ENCODE measurements at places on chromosomes 1 and 21.

- no peak for DNase-seq
Observed at GRCh38 chr1:53554592-53555305, 95.5 kb downstream of the DMRTB1 start.

DNA sequence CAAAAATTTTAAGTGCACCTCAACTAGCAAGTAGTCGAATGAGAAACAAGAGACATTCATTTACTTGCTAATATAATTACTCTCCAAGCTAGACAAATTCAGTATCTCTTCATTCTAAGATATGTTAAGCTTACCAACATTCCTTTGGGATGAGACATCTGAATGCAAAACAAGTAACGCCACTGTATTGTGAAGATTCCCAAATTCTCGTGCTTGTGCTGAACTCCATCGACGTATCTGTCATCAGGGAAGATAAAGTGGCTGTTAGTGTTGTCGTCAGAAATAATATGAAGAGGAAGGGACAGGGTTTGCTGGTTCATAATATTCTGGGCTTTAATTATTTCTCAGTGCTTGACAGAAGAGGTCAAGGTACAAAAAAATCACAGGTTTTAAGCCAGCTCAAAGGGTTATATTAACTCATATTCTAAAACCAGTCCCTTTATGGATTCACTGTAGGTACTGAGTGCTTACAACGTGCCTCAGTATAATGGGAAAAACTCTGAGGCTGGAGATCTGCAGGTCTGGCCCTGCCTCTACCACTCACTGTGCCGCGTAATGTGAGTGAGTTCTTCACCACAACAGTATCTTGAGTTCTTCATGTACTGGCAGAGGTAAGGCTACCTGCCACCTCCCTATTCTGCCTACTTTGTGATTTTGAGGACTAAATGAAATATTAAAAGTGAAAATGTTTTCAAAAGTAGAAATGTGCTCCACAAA is 42.0 kb downstream of the PCSK9 start:
- DNase-seq: no peak

DNA sequence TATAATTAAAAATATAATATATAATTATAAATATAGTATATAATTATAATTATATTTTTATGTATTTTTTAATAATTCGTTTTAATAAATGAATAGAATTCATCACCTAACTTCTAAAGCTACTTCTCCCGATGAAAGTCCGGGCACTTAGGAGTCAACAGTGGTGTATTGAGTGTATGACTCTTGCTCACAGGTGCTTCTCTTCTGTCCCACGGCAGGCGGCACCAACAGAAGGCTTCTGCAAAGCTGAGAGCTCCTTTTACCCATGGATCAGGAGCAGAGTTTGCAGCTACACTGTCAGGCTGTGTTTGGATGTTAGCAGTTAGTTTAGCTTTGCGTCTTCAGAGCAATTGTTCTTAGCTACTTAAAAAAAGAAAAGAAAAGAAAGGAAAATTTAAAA is 122.4 kb downstream of the LIPI start:
- DNase-seq: no peak

- no peak for DNase-seq
Observed at GRCh38 chr1:228814176-228814575, 78.9 kb downstream of the RHOU start.

DNA sequence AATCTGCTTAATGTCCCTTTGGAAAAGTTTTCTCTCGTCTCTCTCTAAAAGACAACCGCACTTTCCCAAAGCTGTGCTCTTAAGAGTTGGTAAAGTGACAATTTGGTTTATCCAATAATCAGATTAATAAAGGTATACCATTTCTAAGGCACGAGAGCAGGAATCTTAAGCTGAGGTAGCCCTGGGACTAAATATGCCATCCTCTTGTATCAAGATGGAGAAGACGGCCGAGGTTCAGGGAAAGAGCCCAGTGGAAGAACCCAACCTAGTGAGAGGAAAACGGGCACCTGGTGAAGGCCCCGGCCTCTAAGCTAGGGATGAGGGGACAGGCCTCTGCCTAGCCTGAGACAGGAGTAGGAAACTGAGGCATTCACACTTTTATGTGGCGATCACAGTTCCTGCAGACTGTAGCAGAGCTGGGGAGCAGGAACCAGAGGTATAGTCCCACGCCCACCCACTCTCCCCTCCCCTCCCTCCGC is 334 bp upstream of the SARS1 start:
- no peak for DNase-seq

DNA sequence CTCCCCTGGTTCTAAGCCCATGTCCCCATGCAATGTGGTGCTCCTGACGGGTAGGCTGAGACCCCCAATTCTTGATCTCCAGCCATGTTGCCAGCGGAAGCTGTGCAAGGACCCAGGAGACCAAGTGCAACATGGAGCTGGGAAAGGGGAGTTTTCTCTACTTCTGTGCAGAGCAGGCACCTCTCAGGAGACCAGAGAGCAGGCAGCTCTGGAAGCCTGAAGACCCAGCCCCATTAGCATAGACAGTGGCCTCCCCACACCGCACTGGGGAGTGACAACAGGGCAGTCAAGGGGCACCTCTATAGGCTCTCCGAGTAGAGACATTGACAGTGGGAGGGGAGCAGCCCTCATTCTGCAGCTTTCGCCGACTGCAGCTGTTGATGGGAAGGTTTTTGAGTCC is 410.2 kb downstream of the MATN1 start:
- no peak for DNase-seq

GRCh38 chr1:115133440-115133839 is 44.1 kb upstream of the TSPAN2 start:
- no peak for DNase-seq

- no peak for DNase-seq
Observed at GRCh38 chr1:108050911-108051629, 86.1 kb upstream of the VAV3 start.

- no peak for DNase-seq
Observed at GRCh38 chr1:230823931-230824381, 44.4 kb downstream of the C1orf198 start.

GRCh38 chr1:6584126-6585080 is 4.6 kb downstream of the ZBTB48 start:
- DNase-seq: no peak

DNA sequence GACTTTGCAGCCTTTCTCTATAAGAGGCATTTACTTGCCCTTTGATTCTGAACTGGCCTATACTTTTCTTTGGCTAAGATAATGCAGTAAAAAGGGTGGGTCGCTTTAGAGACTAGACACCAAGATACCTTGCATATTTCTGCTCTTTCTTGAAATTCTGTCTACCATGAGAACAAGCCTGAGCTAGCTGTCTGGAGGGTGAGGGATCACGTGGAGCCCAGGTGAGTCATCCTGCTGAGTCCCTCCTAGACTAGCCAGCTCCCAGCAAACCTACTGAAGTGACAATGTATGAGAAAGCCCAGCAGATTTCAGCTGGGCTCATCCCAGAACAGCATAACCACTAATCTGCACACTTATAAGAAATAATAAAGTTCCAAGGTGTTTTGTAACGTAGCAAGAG is 408.0 kb upstream of the KAZN start:
- DNase-seq: no peak

- no peak for DNase-seq
Observed at GRCh38 chr21:43968410-43969114, 43.5 kb upstream of the TRAPPC10 start.

DNA sequence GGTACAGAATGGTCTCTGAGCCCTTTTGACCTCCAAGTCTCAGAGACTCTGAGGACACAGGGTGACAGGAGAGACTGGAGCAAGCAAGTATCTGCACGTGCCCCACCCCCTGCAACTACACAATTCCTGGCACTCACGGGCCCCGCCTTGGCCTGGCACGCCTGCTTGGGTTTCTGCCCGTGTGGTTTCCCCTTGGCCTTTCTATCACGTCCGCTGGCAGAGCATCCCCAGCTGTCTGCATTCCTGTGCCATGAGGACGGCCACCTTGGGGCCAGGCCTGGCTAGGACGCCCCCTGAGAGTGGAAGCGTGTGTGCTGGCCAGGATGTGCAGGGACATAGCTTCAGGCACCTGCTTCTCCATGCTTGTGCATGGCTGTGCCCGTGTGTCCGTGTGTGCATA is 14.3 kb upstream of the EDN2 start:
- DNase-seq: no peak

- no peak for DNase-seq
Observed at GRCh38 chr1:216111842-216112241, 311.4 kb downstream of the USH2A start.

DNA sequence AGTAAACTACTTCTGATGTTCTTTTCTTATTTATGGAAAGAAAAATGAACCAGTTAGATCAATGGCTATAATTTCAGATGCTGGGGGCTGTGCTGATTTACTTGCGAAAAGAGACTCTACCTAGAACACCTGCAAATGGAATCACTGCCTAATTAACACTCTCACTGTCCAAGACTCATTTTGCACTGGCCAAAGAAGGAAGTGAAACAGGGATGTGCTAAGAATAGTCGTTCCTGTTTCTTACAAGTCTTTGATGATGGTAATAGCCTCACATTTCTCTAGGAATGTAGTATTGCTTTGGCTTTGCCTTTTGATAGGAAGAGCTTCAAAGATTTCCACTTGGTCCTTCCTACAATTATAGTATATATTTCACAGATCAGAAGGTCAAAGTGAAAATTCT is 12.7 kb upstream of the TSNAX start:
- no peak for DNase-seq

DNA sequence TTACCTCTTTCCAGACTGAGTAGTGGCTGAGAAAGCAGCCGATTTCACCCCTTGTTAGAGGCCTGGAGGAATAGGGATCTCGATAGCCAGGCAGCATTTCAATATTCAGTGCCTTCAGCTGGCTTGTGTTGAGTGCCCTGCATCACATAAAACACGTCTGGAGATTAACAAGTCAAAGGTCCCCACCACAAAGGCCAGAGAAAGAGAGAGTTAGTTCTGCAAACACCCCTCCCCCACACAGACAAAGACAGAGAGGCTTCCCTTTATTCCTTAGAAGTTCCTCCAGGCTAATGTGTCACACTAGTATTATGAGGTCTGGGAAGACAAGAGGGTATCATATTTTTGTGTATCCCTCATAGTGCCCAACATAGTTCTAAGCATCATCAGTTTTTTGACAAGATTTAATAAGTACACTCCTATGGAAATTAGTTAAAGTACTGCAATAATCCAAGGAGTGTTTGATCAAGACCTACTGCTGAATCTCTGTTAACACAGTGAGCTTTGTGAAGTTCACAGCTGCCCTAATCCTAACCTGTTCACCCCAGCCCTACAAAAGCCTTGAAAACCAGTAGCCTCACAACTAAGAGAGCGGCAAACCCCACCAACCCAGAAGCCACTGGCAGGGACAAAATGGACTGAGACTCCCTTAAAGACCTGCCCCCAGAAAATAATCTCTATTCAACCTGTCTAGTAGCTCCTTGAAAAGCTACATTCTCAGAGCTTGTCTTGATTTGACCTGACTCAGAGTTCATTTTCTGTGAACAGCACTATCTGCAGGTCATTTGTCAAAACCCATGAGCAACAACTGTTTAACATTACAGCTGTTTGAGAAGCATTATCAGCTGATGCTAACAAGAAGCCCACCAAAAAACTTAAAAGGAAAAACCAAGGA is 91.9 kb downstream of the COLGALT2 start:
- DNase-seq: no peak

GRCh38 chr21:46117586-46118315 is 19.8 kb downstream of the COL6A2 start:
- DNase-seq: no peak

GRCh38 chr1:209454340-209454994 is 129.0 kb upstream of the CAMK1G start:
- no peak for DNase-seq

DNA sequence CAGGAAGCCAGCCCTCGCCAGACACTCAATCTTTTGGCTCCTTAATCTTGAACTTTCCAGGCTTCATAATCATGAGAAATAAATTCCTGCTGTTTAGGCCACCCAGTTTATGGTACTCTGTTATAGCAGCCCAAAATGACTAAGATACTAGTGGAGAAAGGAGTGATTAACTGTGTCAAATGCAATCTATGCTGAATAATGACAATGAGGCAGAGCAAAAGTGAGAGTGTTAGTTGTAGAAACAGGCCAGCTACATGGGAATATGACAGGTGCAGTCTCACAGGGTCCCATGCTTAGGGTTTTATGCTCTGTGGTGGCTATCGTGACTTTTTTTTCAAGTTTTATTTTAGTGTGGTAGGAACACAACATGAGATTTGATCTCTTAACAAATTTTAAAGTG is 888.8 kb downstream of the TTLL7 start:
- no peak for DNase-seq

GRCh38 chr1:228271701-228272251 is 63.9 kb downstream of the OBSCN start:
- DNase-seq: no peak

DNA sequence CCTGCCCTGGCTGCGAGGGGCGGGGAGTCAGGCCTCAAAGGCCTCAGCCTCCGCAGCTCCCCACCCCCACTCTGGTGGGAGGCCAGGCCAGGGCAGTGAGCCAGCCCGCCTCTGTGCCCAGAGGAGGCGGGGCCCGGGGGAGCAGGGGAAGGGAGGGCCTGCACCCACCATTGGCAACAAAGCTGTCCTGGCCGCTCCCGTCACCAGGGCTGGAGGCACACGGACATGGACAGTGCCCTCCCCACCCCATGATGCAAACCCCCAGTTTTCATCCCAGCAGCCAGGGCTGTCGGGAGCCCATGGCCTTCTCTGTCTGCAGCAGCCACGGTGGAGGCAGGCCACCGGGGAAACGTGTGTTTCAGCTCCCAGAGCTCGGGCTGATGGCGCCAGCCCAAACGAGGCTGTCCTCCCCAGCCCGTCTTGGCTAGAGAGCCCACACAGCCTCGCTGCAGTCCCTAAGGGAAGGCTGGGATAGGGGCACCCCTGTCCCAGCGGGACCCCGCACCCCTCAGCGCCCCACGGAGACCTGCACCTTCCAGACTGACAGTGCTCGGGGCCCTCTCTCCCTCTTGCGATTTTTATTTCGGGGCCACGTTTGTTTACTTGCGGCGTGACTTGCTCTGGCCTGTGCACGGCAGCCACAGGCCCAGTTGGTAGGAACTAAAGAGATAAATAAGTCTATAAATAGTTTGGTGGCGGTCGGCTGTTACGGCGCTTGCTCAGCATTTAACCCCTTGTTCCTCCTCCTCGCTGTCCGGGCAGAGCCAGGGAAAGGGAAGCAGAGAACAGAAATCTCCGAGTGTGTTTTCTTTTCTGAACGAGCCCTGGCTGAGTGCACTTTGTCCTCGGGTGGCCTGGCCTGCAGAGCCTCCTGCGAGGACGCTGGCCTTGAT is 101.8 kb downstream of the PRDM16 start:
- DNase-seq: no peak

DNA sequence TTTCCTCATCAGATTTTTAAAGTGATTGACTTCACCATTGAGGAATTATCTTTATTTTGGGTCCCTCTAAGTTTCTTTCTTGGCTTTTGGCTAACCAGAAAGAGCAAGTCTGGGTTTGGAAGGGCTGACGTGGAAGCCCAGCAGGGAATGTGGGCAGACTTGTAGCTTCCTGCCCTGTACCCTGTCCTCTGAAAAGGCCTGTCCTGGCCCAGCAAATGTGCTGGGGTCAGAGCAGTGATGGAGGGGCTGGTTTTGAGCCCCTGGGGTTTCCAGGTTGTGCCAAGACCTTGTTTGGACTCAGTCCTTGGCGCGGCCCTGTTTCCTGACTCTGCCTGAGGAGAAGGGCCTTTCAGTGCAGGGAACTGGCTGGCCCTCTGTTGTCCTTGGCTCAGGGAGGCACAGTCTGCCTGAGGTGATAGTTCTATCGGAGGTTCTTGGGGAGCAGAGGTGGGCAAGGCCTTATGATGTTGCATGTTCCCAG is 72.1 kb downstream of the UCK2 start:
- DNase-seq: no peak
